ENCODE measurements at places on chromosomes 12 and 14.
A peak's percentile ranks its signal among the peaks of the same experiment; 100 is the strongest.

GRCh38 chr14:36538051-36538450 is 18.0 kb upstream of the NKX2-1 start:
- DNase-seq: no peak

GRCh38 chr12:122681814-122682213 is 21.3 kb downstream of the HCAR2 start:
- DNase-seq: no peak

- DNase-seq: no peak
These were observed 15.5 kb downstream of the TPCN1 start for GRCh38 chr12:113236539-113237399.

GRCh38 chr12:43540470-43540869 is 11.5 kb downstream of the ADAMTS20 start:
- DNase-seq: no peak

DNA sequence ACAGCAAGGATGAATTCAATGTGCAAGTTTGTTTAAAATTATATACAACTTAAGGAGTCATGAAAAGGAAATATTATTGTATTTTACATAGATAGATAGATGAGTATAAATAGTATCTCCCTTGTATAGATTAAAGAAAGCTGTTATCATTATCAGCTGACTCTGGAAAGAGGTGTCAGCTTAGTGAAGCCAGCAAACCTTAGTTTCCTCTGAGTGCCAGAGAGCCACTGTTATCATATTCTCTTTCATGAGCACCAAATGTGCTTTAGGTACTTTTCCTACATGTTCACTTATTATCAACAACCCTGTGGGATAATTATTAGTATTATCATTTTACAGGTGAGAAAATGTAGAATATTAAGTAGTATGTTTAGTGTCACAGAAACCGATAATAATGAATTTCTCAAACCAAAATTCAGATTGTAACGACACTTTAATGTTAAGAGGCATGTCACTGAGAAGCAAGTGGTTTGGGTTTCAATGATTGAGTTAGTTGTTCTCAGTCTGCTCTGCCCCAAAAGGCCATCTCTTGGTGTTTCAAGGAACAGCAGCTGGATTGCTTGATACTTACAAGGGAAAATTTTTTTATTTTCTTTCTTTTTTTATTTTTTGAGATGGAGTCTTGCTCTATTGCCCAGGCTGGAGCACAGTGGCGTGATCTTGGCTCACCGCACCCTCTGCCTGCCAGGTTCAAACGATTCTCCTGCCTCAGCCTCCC is 53.7 kb downstream of the PLEKHA5 start:
- DNase-seq: no peak

DNA sequence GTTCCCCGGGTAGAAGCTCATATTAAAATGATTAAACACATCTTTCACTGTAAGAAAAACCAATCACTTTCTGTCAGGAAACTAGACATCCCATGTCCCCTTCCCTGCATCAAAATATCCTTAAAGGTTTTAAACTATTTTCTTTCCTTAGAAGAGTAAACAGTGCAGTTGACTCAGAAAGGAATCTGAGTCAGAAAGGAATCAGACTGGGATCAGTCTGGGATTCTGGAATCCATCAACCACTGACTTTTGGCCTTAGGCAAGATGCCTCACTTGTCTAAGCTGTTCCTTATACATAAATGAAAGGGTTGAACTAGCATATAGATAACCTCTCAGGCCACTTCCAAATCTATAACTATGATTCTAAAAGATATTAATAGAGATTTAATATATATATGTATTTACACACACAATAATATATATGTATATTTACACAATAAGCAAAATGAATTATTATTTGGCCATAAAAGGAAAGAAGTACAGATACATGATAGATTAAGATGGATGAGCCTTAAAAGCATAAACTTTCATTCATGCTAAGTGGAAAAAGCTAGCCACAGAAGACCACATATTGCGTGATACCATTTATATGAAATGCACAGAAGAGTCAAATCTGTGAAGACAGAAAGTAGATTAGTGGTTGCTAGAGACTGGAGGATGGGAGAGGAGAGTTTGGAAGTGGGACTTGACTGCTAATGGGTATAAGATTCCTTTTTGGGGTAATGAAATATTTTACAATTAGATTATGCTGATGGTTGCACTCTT is 114.4 kb downstream of the SLC38A1 start:
- DNase-seq: no peak

- no peak for DNase-seq
These were observed 17.5 kb downstream of the CAMKK2 start for GRCh38 chr12:121279071-121279375.

GRCh38 chr14:34501004-34501580 is 38.4 kb downstream of the EAPP start:
- no peak for DNase-seq

GRCh38 chr14:68632054-68632895 is 160.6 kb downstream of the ZFP36L1 start:
- no peak for DNase-seq

DNA sequence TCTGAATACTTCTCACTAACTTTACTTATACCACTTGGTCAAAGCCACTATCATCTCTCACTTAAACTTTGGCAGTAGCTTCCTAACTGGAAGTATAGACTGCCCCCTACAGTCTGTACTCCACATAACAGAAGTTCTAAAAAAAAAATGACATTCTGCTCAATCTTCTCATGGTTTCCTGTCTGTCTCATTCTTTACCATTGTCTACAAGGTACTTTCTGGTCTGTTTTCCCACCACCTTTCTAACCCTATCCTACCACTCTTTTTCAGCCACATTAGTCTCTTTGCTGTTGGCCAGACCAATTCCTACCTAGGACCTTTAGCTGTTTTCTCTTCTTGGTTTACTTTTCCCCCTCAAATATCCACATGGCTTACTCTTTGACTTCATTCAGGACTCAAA is 14.7 kb downstream of the CPSF6 start:
- peak; percentile 19 for DNase-seq

DNA sequence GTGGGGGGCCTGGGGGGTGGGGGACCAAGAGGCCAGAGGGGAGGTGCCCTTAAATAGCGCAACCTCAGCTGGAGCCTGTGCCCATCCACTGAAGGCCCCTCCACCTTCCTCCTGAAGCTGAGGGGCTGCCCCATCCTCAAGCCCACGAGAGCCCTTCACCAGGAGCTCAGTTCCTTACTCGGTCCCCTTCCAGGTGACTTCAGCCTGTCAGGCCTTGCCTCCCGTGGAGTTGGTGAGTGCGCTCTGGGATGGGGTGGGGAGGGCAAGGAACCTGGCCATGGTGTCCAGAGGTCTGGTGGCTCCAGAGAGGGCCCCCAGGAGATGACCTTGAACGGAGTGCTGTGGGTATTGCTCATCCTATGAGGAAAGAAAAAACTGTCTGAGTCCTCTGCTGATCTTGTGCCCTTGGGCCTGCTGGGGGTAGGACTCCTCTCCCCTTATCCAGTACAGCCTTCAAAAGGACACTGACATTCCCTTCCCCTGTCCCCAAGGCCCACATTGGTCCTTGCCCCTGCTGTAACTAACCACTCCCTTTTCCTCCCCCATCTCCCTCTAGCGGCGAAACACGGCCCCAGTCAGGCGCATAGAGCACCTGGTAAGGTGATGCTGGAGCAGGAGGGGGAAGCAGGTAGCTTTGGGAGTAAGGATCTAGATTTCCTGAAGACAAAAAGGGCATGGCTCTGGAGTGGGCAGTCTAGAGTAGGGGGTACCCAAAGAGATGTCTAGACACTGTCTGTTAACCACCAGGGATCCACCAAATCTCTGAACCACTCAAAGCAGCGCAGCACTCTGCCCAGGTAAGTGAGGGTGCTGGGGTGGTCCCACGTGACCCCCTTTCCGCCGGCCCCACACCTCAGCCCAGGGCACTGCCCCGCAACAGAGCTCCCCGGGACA is 3.6 kb downstream of the TNS2 start:
- DNase-seq: peak; percentile 39

DNA sequence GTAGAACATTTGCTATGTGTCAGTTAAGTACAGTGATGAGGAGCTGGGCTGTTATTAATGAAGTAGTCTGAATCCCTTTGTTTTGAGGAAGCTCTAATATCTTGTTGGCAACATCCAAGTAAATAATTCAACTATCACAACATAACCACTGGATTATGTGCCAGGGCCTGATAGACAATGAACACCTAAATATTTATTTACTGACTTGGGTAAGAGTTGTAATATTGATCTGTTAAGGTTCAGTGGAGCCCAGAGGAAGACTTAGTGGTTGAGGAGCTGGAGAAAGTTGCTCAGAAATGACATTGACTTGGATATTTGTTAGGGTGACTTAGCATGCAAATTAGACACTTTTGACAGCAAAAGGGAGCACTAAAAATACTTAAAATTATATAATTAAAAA is 26.8 kb downstream of the DERA start:
- no peak for DNase-seq

DNA sequence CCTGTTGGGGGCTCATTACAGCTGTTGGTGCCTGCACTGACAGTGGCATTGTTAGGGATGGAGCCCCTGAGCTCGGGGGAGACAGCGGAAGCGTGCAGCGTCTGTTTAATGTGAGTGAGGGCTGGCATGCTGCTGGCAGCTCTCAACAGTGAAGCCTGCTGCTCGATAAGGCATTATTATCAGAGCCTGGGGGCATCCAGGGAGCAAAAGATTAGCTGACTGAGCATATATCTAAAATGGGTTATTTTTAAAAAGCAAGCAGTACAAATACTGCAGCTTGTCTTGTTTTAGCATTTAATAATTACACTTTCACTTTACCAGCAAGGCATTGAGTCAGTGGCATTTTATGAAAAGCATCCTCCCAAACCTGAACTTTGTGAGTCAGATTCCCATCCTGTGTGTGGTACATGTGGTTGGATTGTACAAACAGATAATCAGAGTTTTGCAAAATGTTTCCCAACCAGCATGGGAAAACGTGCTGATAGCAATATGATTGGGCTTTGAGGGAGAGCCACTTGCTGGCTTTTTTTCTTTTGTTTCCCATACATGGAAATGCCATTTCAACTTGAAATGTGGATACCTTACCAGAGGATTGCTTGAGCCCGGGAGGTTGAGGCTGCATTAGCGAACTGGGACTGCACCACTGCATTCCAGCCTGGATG is 150.8 kb downstream of the PRKCH start:
- DNase-seq: peak; percentile 66

- DNase-seq: no peak
These were observed 2.8 kb downstream of the FBXO21 start for GRCh38 chr12:117187421-117187820.

DNA sequence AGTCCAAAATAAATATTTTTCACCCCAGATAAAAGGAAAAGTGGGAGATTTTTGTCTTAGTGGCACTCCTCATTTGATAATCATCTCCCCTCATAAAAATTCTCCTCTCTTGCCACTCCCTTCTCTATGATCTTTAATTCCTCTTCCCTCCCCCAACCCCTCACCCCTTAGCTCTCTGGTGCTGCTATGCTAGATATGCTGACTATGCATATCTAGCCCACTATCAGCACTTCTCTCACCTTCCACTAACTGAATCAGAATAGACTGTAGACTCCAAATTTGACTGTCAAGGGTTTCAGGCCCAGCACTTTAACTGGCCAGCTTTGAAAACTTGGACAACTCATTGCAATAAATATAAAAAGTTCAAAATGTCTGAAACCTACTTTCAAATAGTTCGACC is 254.2 kb downstream of the ETNK1 start:
- no peak for DNase-seq

GRCh38 chr12:76518699-76519098 is 40.9 kb downstream of the OSBPL8 start:
- no peak for DNase-seq

DNA sequence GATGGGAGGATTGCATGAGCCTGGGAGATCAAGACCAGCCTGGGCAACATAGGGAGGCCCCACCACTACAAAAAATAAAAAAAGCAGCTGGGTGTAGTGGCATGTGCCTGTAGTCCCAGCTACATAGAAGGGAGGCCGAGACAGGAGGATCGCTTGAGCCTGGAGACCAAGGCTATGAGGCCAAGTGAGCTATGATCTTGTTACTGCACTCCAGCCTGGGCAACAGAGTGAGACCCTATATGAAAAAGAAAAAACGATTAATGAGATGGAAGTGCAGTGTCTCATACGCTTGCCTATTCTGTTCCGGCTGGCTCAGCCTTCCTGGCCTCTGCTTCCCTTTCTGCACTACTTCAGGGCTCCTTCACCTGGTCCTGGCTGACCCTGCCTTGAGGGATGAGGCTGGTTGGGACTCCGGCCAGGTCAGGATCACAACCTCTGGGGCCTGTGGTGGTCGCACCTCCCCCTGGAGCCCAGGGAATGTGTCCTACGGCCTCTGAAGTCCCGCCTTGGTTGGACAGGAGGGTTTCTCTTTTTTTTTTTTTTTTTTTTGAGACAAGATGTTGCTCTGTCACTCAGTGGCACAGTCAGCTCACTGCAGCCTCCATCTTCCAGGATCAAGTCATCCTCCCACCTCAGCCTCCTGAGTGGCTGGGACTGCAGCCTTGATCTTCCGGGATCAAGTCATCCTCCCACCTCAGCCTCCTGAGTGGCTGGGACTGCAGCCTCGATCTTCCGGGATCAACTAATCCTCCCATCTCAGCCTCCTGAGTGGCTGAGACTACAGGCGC is 10.7 kb downstream of the TEDC1 start:
- DNase-seq: no peak

DNA sequence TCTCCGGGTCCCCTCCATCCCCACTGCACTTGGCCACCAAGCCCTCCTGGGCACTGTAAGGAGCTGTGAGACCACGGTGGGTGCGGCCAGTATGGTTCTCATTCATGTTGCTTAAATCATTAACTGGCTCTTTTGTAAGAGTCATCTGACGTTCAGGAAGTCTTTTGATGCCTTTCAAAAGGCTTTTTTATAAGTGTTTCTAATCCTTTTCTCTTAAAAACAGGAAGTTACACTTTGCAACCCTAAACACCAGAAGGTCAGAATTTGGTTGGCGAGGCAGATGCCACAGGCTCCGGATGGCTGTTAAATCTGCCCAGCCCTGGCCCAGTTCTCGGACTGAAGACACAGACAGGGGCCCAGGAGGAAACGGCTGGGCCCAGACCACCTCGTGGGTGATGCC is 26.1 kb upstream of the DIO3 start:
- DNase-seq: no peak

- DNase-seq: peak; percentile 86
These were observed 32.3 kb downstream of the NINJ2 start for GRCh38 chr12:630656-631632.

GRCh38 chr12:38601949-38602348 is 285.4 kb downstream of the ALG10B start:
- no peak for DNase-seq

GRCh38 chr14:96598332-96598928 is 96.2 kb downstream of the PAPOLA start:
- no peak for DNase-seq

DNA sequence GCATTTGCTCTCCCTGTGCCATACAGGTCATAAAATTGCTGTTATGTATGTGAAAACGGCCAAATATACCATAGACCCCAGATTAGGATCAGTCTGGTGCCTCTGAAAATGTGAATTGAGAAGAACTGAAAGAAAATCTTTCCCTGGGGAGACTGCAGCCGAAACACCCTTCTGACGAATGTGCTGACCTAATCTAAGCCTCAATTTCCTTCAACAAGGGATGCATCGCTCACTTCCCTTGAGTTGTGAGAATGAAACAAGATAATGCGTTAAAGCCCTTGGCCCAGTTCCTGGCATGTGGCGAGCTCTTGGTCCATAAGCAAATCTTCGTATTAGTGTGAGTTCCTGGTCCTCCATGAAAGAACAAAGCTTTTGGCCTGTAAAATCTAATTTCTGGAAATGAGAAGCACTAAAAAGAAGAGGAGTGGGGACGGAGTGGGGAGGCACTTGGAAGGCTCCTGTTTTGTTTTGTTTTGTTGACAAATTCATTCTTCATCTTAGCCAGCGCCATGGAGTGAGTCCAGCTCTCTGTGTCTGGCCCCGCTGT is 49.5 kb upstream of the RTRAF start:
- DNase-seq: peak; percentile 5
